ENCODE measurements at places on chromosomes 16 and 17.
A peak's percentile ranks its signal among the peaks of the same experiment; 100 is the strongest.

DNA sequence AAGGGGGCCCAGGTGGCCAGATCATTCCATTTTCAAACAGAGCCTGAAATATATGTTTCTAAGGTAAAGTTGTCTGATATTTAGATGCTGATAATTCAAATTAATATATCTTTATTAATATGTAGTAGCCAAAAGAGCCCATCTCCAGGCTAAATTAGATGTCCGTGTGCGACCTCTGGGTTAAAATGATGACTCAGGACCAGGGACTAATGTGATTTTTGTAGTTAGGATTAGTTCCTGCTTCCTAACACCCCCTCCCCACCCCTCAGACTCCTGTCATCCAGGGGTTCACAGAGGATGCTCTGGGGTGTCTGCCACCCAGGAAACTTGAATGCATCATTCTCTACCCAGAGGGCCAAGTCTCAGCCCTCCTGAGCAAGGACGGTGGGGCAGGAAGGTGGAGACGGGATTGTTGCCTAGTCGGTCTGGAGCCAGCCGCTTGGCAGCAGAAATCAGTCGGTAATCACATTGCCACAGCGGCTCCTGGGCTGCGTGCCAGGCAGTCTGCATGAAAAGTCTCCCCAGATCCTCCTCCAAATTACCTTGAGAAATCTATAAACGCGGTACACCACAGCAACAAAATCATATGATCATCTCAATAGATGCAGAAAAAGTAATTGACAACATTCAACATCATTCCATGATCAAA, 29.8 kb downstream of the CNGB1 start:
- no peak for DNase-seq

- no peak for DNase-seq
Measured at GRCh38 chr17:14882131-14882530, 383.0 kb downstream of the PMP22 start.

DNA sequence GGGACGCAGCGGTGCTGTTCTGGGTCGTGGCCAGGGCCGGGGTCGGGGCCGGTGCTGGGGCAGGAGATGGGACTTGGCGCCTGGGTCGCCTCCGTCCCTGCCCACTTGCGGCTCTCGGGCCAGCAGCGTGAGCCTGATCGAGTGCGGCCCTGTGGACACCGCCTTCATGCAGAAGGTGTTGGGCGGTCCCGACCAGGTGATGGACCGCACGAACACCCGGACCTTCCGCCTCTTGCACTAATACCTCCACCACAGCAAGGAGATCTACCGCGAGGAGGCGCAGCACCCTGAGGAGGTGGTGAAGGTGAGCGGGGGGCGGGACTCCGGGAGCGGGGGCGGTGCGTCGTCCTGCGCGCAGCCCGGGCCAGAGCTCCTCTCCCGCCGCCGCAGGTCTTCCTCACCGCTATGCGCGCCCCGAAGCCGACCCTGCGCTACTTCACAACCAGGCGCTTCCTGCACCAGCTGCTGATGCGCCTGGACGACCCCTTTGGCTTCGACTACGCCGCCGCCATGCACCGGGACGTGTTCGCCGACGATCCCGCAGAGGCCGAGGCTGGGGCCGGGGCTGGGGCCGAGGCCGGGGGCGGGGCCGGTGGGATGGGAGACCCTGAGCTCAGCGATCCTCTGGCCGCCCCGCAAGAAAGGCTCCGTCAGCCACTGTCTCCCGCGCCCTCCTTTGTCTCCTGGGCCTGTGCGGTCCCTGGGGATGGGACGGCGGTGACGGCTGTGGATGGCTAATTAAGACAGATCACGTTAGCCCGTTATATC, 4.5 kb upstream of the HSD17B1 start:
- peak; percentile 87 for DNase-seq

DNA sequence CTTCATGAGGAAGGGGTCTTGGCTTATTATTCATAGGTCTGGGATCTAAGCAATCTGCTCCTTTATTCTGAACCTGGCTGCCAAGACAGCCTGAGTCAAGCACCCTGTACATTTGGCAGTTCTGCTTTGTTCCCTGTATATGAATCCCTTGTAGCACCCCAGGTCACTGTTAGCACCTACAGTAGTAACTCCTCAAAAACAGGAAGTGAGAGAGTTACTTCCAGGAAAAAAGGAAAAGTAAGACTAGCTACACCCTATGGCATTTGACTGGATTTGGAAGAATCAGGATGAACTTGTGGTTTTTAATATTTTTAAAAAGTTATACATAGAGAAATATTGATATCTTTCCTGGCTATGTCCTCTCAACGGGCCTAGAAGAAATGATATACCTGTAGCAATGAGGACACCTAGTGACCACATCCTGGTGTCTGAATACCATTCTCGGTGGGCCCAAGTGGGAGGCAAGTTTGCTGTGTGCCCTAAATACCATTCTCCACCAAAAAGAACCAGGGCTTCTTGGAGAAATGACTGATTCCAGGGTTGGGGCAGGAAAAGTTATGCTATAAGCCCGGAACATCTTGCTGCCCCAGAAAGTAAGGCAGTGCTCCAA, 9.9 kb downstream of the ANKRD40 start:
- no peak for DNase-seq

- no peak for DNase-seq
Measured at GRCh38 chr16:85928401-85928820, 29.4 kb downstream of the IRF8 start.

GRCh38 chr17:72466606-72467005, 345.8 kb downstream of the SOX9 start:
- DNase-seq, result no peak

GRCh38 chr16:84874553-84874952, 54.8 kb downstream of the CRISPLD2 start:
- DNase-seq, result no peak

DNA sequence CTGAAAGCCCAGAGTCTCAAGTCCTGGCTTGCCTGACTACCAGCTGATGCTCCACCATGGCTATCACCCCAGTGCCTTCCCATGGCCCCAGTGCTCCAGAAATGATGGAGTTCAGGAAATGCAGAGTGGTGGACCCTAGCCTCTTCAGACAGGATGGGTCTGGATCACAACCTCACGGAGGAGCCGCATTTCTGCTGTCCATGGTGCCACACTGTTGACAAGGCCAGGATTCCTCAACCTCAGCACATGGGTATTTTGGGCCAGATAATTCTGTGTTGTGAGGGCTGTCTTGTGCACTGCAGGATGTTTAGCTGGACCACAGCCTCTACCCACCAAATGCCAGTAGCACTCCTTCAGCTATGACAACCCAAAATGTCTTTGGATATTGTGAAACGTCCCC, 6.7 kb upstream of the CRHR1 start:
- DNase-seq, result no peak

DNA sequence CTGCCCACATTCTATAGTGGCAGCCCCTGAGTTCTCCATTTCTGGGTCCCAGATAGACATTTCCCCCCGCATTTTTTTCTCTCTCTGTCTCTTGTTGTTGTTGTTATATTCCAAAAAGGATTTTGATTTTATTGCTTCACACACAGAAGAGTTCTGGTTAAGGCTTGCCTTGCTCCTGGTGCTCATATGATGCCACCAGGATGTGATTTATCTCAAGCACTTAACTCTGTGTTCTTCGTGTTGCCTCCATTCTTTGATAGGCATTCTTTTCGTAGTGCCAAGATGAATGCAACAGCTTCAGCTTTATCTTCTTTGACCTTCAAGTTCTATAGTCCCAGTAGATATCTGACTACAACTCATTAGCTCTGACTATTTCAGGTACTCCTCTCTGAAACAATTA, 9.1 kb downstream of the ITGA3 start:
- DNase-seq, result no peak
